Natural killer cell treated with Interleukin-12 subunit alpha and Interleukin-12 subunit beta and Interleukin-15 and Interleukin-18, amount 100 ng/mL, for 72 hours (primary cell): ENCODE measurements at places on chromosomes 16 and 17. TPM values are rescaled to one million over a fixed set of nuclear protein-coding genes. Genes with fewer than 3 reads are reported as not detected.
A peak's percentile ranks its signal among the peaks of the same experiment; 100 is the strongest.

KRTAP2-2 gene
- total RNA-seq: not detected

CXCL16 gene
- total RNA-seq: 22.6 TPM

HBQ1 gene
- not detected for total RNA-seq

AURKB gene
- total RNA-seq: 90.2 TPM

CNGB1 gene
- not detected for total RNA-seq

DNA sequence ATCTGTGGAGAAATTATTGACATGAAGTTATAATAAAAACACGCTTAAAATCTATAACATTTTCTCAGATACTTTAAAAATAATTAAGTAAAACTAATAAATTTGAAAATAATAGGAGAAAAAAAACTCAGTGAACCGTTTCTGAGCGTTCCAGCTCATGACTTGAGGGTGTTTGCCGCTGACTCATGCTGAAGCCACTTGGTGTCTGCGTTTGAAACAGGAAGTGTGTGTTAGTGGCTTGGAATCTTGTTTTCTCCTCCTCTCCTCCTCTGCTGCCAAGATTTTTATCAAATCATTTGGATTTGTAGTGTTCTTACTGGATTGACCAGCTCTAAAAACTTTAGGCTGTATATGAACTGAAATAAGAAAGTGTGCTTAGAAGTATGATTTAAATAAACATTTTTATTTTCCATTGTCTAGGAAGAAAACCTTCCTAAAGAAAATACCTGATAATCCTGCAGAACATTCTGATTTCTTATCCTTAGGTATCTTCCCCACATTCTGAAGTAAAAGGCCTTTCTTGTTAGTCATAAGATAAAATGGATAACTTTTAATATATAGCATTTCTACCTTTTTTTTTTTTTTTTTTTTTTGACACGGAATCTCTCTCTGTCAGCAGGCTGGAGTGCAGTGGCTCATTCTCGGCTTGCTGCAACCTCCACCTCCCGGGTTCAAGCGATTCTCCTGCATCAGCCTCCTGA, 30.8 kb downstream of the USP10 start:
- DNase-seq: peak; percentile 66

GRCh38 chr16:51540259-51540658, 389.2 kb upstream of the SALL1 start:
- DNase-seq: no peak

GRCh38 chr16:72875291-72876031, 172.5 kb downstream of the ZFHX3 start:
- DNase-seq: no peak

DNA sequence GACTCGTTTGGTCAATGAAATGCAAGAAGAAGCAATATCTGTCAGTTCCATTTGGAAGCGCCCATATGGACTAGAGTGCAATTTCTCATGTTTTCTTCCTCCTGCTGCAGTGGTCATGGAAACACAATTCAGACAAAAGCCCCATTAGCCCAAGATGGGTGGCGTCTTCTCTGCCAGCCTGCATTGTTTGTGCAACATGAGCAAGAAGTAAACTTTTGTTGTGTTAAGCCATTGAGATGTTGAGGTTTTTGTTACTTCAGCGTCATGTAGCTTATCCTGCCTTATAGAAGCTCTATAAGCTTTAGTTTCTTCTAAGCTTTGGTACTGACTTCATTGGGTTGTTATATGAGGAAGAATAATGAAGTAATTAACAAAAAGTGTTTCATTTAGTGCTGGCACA, 137.4 kb downstream of the NPIPB5 start:
- DNase-seq: no peak

DNA sequence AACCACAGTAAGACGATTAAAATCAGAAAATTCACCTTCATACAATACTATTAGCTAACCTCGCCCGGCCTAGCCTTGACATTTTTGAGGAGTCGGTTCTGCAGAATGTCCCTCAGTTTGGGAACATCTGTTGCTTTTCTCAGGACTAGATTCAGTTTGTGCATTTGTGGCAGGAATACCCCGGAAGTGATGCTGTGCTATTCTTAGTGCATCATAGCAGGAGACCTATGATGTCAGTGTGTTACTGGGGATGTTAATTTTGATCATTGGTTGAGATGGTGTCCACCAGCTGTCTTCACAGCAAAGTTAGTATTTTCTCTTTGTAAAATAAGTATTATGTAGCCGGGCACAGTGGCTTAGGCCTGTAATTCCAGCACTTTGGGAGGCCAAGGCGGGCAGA, 21.5 kb upstream of the HELZ start:
- no peak for DNase-seq

DNA sequence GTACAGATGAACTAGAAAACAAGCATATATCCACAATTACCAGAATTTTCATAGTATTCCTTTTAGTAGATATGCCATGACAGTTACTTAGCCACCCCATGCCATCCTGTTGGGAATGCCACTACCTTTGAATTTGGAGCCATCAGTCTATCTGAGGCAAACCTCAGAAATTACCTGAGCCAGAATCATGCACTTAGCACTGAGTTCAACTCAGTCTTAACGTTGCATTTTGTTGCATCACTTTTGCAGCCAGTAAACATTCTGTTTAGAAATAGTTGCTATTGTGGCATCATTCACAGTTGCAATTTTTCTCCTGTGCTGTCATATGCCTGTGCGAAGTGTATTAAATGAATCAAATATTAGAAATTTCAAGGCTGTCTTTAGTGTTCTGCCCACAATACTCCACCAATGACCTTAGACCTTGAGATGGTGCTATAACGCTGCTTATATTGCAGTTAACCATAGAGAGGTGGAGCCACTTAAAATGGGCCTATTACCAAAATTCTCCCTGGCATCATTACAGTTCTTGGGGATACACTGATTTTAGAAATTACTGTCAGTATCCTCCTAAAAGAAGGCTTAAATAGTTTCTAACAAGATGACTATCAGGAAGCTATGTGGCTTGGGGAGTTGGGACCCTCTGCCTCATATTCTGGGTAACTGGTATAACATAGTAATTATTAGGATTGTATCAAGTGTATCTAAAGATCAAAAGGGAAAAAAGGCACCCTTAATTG, 11.1 kb downstream of the PTRH2 start:
- DNase-seq: no peak

DNA sequence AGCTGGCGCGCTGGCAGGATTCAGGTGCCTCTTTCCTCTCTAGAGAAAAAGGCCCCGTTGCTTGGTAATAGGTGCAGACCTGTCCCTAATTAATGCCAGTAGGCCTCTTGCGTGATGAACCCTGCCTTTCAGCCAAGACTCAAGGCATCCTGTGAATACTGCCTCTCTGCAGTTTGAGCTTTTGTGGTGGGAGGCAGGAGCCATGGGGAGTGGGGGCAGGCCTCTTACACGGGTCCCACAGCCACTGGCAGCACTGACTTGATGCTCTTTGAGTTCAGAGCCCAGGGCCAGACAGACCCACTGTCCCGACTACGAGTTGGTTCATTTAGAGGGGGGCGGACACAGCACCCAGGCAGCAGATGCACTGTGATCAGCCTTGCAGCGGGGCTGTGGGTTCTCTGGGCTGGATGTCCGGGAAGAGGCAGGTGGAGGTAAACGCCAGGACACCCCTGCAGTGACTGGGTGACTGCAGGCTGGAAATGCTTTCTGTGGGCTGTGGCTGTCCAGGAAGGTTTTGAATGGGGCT, 237.0 kb downstream of the SEC14L1 start:
- no peak for DNase-seq

DNA sequence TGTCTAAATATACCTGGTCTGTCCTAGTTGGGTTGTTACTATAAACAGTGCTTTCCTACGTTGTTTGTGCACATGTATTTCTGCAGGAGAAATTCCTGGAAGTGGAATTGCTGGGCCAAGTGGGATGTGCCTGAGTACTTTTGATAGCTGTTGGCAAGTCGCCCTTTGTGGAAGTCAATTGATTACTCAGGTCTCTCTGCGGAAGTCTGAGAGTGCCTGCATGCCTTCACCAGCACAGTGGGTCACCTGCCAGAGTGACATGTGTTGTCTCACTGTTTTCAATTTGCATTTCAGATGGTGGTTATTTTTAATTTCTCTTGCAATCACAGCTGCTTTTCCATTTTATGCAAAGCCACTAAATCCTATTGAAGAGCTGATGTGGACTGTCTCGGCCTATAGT, 2.3 kb upstream of the MVD start:
- DNase-seq: no peak

- DNase-seq: no peak
Measured at GRCh38 chr17:70552230-70552981, 383.1 kb downstream of the KCNJ2 start.
